ENCODE measurements at places on chromosomes 2 and 18.

- peak; percentile 63 for ATAC-seq
Measured at GRCh38 chr2:98455494-98455976, 10.9 kb downstream of the INPP4A start.

- ATAC-seq = no peak
Measured at GRCh38 chr2:122758967-122759366, 1003.5 kb downstream of the TSN start.

- ATAC-seq = no peak
Measured at GRCh38 chr2:120318626-120319025, 27.3 kb upstream of the INHBB start.

GRCh38 chr2:239791526-239792404, 233.4 kb downstream of the NDUFA10 start:
- ATAC-seq = no peak

DNA sequence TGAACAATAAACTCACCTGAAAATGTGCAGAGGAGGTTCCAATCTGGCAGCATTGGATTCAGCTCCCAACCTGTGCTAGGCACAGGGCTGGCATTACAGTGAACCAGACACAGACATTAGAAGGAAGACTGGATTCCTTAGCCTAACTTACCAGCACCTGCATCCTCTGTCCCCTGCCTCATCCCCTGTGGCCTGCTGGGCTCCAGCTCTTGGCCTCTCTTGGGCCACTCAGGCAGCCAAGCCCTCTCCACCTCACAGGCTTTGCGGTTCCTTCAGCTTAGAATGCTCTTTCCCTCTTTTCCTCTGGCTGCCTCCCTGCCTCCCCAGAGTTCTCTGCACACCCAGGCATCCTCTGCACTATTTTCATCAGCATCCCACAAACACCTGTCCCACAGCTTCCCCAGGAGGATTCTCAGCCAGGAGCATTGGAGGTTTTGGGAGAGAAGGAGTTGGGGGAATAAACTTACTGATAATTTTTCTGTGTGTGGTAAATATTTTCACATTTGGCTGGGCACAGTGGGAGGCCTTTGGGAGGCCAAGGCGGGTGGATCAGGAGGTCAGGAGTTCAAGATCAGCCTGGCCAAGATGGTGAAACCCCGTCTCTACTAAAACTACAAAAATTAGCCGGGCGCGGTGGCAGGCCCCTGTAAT, 132.0 kb downstream of the INHBB start:
- ATAC-seq = no peak

- ATAC-seq = no peak
Measured at GRCh38 chr2:229851870-229852269, 69.9 kb downstream of the TRIP12 start.

DNA sequence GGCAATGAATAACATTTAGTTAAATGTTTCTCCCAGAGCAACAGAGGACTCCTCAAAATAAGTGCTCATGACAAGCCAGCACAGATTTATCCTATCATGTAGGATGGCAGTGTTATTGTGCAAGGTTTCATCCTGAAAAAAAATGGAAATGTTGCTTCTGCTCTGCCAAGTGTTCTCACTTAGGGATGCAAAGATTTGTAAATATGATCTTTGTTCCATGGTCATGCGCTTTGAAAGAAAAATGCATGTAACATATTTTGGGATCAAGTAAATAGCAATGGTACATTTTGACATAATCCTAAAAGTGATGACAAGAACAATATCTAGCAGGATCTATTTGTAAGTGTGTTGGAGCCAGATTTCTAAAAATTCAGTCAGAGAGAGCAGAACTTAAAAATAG, 229.5 kb upstream of the CCDC150 start:
- ATAC-seq = no peak

DNA sequence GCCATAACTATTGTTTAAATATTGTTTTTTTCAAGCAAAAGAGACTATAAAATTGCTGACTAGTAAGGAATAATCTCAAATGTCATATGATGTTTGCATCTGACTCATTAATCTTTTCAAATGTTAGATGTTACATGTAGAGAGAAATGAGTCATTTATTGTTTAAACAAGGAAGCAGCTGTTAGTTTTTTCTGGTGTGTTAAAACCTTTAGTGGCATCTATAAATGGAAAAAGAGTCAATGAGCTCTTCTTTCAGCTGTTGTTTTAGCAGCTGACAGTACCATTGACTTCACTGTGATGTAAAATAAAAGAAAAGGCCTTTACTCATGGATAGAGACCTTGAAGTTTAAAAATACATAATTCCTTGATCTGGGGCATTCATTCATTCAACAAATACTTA, 1.8 kb upstream of the KLHL41 start:
- ATAC-seq = peak; percentile 61

DNA sequence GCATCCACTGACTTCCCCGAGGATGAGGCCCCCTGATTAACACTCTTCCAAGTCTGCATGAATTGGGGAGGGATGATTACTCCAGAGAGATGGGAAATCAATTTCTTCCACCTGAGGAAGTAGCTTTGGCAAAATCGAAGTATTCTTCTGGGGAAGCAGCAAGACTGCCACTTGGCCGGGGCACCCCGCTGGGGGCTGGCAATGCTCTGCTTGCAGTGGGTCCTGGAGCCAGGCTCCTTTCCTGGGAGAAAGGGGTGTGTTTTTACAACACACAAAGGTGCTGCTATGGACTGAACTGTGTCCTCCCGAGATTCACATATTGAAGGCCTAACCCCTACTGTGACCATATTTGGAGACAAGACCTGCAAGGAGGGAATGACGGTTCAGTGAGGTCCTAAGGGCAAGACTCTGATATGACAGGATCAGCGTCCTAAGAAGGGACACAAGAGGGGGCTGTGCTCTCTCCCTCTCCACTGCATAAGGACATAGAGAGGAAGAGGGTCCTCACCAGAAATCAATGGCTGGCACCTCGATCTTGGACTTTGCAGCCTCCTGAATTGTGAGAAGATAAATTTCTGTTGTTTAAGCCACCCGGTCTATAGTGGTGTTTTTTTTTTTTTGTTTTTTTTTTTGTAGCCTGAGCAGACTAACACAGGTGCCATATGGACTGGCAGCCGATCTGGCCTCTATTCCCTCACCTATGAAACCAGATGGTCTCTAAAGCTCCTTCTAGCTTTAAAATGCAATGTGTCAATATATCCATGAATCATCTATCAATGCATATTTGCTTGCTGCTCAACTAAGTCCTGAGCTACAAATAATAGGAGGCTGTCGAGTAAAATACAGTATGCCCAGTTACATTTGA, 3.6 kb upstream of the SMARCAL1 start:
- no peak for ATAC-seq

DNA sequence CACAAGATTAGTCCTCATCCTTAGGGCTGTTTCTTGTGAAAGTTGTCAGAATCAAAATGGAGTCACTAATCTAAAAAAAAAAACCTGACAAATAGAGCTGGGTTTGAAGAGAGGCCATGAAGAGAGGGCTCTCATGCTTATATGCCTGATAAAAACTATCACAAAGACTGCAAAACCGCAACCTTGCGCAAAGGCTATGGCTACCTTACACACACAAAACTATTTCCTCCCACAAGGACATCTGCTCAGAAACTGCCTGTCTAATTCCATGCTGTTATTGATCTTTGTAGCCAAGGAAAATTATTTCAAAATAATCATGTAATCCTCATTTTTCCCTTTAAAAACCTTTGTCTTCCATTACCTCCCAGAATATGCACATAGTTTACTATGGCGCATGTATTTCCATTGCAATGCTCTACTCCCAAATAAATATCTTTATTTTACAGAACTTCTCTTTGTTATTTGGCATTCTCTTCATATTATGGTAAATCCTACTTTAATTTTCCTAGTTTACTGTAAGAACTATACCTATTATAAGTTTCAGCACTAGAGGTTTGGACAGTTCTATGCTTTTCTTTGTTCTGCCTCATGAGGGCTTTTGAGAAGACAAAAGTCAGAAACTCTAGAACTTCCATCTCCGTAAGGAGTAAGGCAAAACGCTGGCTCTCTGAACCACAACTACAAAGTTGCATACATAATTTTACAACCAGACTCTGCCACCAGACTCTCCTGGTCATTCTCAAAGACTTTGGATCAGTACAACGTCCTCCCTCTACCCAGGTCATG, 9.6 kb upstream of the DPYSL5 start:
- ATAC-seq = no peak

DNA sequence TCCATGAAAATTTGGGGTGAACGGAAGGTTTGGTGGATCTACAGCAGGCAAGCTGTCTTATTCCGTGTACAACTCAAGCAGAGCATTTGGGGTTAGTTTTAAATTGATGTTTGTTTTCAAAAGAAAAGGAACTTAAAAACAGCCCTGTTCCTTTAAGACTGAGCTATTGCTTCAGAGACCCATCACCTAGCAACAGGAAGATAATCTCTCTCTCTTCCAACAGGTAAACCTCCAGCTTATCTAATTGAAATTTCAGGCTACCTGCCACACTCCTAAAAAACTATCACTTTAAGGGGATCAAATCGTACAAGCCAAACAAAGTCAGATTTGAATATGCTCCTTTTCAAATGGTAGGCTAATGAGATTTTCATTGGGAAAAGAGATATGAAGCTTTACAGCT, 101.8 kb downstream of the RNF152 start:
- ATAC-seq = no peak

GRCh38 chr2:132936791-132937190, 266.8 kb upstream of the LYPD1 start:
- ATAC-seq = no peak

- peak; percentile 56 for ATAC-seq
Measured at GRCh38 chr2:178761759-178762371, 45.4 kb downstream of the TTN start.

DNA sequence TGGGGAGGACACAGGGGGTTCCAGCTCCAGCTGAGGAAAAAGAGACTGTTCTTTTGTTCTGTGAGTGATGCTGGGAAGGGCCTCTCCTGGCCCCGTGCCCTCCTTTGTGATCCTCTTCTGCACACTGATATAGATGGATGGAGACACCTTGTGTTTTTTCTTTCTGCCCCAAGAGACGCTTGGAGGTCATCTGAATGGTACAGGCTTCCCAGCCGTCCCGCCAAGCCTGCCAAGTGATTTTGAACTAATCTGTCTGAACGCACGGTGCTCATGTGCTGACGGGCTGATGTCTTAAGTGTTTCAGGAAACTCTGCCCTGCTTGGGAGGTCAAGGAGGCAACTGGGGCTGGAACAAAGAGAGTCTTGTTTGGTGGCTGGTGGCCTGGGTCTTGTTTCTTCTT, 57.5 kb downstream of the KIF5C start:
- no peak for ATAC-seq

DNA sequence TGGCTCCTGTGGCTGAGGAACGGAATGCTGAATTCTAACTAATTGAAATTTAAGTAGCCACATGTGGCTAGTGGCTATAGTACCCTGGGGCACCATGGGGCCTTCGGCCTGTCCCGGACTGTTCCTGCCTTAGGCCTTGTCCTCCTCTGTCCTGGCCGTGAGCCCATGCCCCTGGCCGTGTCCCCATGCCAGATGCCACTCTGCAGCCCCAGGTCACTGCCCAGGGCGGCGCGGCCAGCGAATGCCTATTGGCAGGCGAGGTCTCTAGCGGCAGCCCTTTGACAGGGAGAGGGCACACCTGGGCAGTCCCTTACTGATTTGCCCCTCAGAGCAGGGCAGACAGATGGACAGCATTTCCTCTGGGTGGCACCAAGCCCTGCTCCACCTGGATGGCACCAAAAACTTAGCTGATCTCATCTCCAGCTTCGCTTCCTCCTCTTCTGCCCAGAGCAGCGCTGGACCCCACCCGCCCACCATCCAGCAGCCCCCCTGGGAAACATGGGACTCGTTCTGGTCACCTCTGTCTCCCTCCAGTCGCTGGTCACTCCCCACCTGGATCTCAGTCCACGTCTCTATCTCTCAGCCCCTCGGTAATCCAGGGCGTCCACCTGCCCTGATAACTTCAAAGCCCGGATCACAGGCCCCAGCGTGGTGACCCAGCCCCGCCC, 1.1 kb upstream of the DGKD start:
- no peak for ATAC-seq

DNA sequence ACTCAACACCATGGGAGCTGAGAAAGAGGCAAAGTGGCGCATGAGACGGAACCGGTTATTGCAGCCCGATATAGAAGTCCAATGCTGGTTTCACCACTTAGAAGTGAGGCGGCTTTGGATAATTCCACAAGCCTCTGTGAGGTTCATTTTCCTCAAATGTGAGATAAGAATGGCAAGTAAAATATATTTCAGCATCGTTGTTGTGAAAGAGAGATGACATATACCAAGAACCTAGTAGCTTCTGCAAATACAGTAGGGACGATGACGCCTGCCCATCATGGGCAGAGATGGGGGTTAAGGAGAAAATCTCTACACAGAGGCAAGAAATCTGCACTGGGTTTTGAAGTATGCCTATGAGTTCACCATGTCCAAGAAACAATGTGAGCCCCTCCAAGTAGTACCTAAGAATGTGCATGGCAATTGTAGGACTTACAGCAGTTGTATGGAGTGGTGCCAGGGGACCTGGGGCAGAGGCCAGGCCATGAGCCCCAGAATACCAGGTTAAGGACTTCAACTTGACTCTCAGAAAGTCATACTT, 352.0 kb downstream of the RNF144A start:
- no peak for ATAC-seq

- ATAC-seq = no peak
Measured at GRCh38 chr2:241926541-241927311, 57.2 kb downstream of the RTP5 start.

DNA sequence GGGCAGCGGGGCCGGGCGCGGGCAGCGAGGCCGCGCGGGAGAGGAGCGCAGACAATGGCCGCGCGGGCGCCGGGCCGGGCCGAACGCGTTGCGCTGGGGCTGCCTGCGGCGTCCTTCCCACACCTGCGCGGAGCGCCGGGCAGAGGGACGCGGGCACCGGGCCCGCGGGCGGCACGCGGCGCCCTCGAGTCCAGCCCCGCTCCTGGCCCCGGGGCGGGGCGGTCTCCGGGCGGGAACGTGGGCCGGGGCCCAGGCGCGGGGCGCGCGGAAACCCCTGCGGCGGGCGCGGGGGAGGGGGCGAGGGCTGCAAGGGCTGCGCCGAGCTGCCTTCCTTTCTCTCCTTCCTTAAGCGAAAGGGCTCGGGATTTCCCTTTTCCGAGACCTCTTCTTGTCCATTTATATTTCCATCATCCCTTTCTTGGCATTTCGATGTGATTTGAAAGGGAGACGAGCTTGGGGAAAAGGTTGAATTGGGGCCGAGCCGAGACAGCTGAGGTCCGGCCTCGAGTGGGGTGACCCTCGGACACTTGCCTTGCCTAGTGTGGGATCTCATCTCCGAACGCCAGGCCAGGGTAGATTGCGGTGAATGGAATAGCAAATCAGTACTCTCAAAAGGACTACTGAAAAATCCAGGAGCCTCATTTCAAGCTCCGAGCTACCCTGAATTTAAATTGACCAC, 676 bp downstream of the KLHL23 start:
- ATAC-seq = peak; percentile 68

- ATAC-seq = no peak
Measured at GRCh38 chr2:40416486-40416885, 35.4 kb downstream of the SLC8A1 start.

GRCh38 chr18:62769216-62769615, 53.9 kb downstream of the PHLPP1 start:
- ATAC-seq = no peak

GRCh38 chr2:70403267-70404053, 101.6 kb upstream of the FAM136A start:
- no peak for ATAC-seq

All from activated T-helper 17 cell treated with anti-CD3 and anti-CD28 coated beads, Interleukin-2, amount 50 U/mL, for 72 hours (primary cell).